Osteoblast (primary cell): ENCODE measurements at places on chromosomes 5 and 9. TPM values are rescaled to one million over a fixed set of nuclear protein-coding genes. Genes with fewer than 3 reads are reported as not detected.

AGTPBP1 gene
- 14.4 and 17.0 TPM in 2 replicates for total RNA-seq

TERT gene
- total RNA-seq: not detected in 2 replicates

SAXO1 gene
- total RNA-seq: under 0.01 TPM in 2 replicates

RAPGEF6 gene
- total RNA-seq: 15.6 and 18.6 TPM in 2 replicates

C6 gene
- total RNA-seq: under 0.01 TPM in 1 of 2 replicates, not detected in the other

ZCCHC9 gene
- 22.1 and 23.3 TPM in 2 replicates for total RNA-seq

LRRC19 gene
- under 0.01 TPM in 2 replicates for total RNA-seq

CETN3 gene
- 6.8 and 6.9 TPM in 2 replicates for total RNA-seq

GPR150 gene
- 0.29 and 0.36 TPM in 2 replicates for total RNA-seq

FABP6 gene
- not detected in 2 replicates for total RNA-seq

GAPT gene
- total RNA-seq: not detected in 2 replicates

MEIKIN gene
- total RNA-seq: not detected in 2 replicates

SPATA31D3 gene
- not detected in 2 replicates for total RNA-seq

TMEM215 gene
- total RNA-seq: not detected in 2 replicates

AGXT2 gene
- not detected in 2 replicates for total RNA-seq

CDKN2B-AS1 gene
- total RNA-seq: 15.2 and 16.5 TPM in 2 replicates

SLC24A2 gene
- under 0.01 TPM in 1 of 2 replicates, not detected in the other for total RNA-seq

STC2 gene
- 431 and 558 TPM in 2 replicates for total RNA-seq

LCN6 gene
- not detected in 2 replicates for total RNA-seq

TMEM174 gene
- total RNA-seq: not detected in 2 replicates

ANKRD34B gene
- total RNA-seq: not detected in 2 replicates

IL13 gene
- under 0.01 TPM in 1 of 2 replicates, not detected in the other for total RNA-seq

PDE8B gene
- under 0.01 TPM in 2 replicates for total RNA-seq

DRD1 gene
- total RNA-seq: under 0.01 TPM in 1 of 2 replicates, not detected in the other

FAM153A gene
- total RNA-seq: not detected in 2 replicates

GLRA1 gene
- not detected in 2 replicates for total RNA-seq
